ENCODE measurements at places on chromosomes 2 and 18.

DNA sequence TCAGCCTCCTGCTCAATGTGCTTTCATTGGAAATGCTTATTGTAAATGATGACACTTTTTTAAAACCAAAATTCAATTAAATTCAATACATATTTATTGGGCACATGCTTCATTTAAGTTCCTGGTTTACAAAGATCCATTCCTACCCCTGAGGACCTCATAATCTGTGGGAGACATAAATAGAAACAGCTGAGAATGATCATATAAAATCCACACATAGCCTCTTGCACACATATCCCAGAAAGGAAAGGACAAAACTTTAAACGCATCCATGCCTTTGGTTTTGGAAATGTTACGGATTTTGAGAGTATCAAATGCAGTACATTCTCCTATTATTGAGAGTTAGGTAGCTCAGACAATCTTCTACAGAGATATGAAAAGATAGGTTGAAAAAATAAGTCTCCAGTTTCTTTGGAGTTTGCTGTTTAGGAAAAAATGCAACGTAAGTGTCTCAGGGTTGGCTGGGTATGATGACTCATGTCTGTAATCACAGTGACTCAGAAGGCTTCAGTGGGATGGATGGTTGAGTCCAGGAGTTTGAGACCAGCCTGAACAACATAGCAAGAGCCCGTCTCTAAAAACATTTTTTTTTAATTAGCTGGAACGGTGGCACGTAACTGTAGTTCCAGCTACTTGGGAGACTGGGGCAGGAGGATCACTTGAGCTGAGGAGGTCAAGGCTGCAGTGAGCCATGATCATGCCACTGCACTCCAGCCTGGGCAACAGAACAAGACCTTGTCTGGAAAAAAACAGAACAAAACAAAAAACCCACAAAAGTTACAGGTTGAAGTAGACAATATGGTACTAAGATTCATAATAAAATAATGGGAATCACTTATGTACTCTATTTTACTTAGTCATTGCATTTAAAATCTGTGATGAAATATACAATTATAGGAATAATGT is 3.9 kb upstream of the PRELID3A start:
- DNase-seq, result no peak

GRCh38 chr2:134668821-134669220 is 50.0 kb downstream of the TMEM163 start:
- no peak for DNase-seq

- no peak for DNase-seq
Measured at GRCh38 chr18:77754475-77755044, 504.9 kb downstream of the GALR1 start.

- no peak for DNase-seq
Measured at GRCh38 chr2:159106109-159106508, 137.7 kb downstream of the TANC1 start.
